NCI-H1436 treated with DMSO at 0.1 percent for 48 hours (cell line): ENCODE measurements at places on chromosomes 5 and 9.

GRCh38 chr9:127203681-127204327 lies 60.8 kb upstream of the GARNL3 start:
- DNase-seq: no peak

DNA sequence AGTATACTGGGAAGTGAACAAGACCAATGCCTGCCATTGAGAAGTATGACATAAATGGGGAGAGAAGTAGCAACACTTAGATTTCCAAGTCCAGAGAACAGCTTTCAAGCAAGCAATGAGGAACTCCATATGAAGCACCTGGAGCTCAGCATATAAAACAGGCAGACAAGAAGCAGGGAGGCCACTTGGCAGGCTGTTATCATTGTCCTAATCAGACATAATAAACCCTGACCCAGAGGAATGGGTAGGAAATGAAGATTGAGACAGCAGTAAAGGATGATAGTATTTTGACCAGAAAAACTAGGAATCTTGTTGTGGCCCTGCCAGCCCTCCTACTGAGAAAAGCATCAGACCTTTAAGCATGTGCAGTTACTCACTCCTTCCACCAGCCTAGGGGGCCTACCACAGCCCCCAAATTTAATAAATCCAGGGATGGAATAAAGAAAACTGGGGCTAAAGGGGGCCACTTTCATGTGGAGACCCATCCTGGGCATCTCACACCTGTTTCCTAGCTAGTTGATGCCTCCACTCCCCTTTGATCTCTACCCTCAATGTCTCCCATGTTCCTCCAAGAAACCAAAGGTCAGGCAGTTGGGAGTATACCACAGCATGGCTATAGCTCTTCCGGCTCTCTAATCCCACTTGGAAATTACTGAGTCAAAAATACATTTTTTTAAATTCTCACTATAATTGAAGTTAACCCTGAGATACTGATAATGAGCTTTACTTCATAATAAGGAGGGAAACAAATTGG lies 135.1 kb downstream of the SIL1 start:
- DNase-seq: no peak

DNA sequence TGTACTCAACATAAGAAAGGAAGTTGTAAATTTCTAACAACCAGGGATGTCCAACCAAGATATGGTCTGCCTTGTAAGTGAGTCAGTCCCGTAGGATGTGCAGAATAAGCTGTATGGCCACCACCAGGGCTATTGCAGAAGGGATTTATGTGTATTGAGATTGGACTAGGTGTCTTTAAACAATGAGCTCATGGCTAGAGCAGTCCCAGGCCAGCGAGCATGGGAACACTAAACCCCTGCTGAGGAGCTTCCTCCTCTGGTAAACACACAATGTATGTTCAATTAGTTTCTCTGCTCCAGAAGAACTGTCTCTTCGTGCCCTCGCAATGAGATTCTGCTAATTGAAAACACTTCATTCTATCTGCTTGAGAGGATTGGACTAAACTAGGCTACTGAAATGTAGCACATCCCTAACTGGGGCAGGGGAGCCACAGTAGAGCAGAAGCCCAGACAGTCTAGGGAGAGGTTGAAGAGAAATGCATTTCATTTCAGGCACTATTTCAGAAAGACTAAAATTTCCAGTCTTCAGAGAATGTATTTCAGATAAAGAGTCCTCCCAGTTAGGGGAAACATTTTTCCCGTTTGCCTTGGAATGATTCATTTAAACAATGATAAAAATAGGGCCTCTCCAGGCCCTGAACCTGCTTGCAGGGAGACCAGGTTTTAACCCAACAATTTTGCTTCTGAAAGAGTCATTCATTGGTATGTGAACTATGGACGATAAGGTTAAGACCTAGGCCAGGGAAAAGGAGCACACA lies 154.7 kb downstream of the FAM114A2 start:
- no peak for DNase-seq

GRCh38 chr9:19385786-19386501 lies 5.9 kb upstream of the RPS6 start:
- DNase-seq: no peak

DNA sequence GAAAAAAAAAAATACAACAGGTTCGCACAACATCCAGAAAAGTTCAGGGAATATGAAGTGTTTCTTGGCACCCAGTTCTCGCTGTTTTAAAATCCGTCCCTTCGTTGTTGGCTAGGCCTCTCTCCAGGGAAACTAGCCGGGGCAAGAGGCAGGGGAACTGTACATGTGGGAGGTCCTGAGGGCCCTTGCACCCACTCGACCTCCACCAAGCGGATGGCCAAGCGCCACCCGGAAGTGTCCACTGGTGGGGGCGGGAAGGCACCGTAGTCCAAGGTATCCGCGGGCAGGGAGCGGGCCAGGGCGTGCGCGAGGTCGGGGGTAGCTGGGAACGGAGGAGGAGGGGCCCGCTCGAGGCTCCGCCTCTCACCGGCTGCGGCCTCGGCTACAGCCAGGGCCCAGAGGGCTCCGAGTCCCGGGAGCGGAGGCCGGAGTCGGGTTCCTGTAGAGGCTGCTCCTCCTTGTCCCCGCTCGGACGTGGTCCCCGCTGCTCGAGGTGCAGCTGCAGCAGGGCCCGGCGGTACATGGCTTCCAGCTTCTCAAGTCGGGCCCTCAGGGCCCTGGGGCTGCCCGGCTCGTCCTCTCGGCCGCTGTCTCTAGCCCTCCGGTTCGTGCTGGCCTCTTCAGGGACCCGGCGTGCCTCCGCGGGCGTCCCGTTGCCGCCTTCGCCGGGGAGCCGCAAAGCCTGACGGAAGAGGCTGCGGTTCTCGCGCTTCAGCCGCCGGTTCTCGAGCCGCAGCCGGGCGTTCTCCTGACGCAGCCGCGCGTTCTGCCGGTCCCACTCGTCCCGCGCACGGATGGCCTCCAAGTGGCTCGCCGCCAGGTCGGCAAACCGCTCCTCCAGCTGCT lies 720 bp downstream of the TUSC1 start:
- DNase-seq: no peak

GRCh38 chr5:146682899-146683532 lies 167.0 kb upstream of the GPR151 start:
- no peak for DNase-seq

GRCh38 chr9:26673261-26673660 lies 219.3 kb downstream of the CAAP1 start:
- no peak for DNase-seq

DNA sequence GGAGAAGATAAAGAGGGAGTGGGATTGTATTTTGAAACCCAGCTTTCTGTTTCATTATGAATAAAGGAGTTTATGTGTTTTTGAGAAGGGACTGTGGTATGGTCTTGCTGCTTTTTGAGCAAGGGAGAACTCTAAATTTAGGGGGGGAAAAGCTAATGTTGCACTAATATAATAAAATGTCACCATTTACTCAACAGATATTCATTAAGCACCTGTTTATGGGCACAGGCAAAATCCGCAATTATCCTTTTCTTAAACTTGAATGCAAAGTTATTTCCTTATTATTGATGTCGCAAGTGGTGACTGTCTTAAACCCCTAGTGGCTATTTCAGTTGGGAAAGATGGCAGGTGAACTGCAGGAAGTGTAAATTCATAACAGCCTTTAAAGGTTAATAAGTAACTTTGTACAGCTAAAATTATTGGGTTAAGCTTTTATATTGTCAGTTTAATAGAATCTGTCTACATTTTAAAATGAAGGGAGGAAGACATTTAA lies 1.5 kb downstream of the CDC42SE2 start:
- DNase-seq: no peak

DNA sequence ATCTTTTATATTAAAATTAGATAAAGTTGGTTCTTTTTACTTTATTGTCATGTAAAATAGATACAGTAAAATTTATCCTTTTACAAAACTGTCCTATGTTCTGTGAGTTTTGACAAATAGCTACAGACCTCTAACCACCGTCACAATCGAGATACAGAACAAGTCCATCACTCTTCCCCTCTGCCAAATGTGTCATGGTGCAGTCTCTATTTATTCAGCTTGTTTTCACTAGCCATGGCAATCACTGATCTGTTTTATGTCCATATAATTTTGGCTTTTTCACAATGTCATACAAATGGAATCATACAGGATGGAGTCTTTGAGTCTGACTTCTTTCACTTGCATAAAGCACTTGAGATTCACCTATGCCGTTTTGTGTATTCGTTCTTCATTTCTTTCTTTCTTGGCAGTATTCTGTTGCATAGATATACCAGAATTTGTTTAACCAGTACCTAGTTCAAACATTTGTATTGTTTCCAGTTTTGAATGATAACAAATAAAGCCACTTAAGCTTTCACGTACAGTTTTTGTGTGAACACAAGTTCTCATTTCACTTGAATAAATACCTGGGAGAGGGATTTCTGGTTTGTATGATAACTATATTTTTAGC lies 273.2 kb upstream of the MPDZ start:
- no peak for DNase-seq
